ENCODE measurements at places on chromosomes 13 and 19. TPM values are rescaled to one million over a fixed set of nuclear protein-coding genes. Genes with fewer than 3 reads are reported as not detected.

The ZNF285 gene
- 5.4 TPM for total RNA-seq

The NTF4 gene
- 24.4 TPM for total RNA-seq

The RUBCNL gene
- total RNA-seq = 0.59 TPM

The GDF15 gene
- 136 TPM for total RNA-seq

The LGI4 gene
- 9.1 TPM for total RNA-seq

The PSG3 gene
- total RNA-seq = not detected

The SYT5 gene
- total RNA-seq = not detected

The HIPK4 gene
- 2.6 TPM for total RNA-seq

The ETV2 gene
- 1.2 TPM for total RNA-seq

The BRCA2 gene
- total RNA-seq = 6.6 TPM

The IGFL1 gene
- 4.8 TPM for total RNA-seq

The CGB3 gene
- not detected for total RNA-seq

The HIF3A gene
- total RNA-seq = 97.6 TPM

The SLITRK1 gene
- not detected for total RNA-seq

The ZNF540 gene
- 2.9 TPM for total RNA-seq

The SLC8A2 gene
- 1.3 TPM for total RNA-seq

The FBL gene
- total RNA-seq = 224 TPM

The LILRA5 gene
- not detected for total RNA-seq

The SPPL2B gene
- 54.0 TPM for total RNA-seq

The SLC35E1 gene
- total RNA-seq = 69.1 TPM
